ENCODE measurements at places on chromosomes 7 and 10.

DNA sequence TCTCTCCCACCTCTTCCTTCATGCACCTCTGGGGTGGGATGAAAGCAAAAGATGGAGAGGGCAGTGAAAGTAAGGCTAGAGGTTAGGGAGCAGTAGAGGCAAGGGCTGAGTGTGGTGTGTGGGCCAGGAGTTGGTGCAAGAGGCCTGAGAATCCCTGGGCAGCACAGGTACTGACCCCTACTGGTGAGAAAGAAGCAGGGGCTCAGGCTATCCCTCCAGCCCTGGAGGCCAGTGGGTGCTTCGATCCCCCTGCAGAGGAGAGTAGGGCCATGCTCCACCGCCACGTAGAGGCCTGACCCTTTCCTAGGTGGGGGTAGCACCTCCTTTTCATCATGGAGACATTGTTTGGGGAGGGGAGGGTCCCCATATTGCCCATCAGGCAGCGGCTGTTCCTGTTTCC lies 9.8 kb downstream of the CDHR1 start:
- DNase-seq, result no peak

- DNase-seq, result no peak
These were observed 3.0 kb downstream of the AFAP1L2 start for GRCh38 chr10:114401195-114401791.

DNA sequence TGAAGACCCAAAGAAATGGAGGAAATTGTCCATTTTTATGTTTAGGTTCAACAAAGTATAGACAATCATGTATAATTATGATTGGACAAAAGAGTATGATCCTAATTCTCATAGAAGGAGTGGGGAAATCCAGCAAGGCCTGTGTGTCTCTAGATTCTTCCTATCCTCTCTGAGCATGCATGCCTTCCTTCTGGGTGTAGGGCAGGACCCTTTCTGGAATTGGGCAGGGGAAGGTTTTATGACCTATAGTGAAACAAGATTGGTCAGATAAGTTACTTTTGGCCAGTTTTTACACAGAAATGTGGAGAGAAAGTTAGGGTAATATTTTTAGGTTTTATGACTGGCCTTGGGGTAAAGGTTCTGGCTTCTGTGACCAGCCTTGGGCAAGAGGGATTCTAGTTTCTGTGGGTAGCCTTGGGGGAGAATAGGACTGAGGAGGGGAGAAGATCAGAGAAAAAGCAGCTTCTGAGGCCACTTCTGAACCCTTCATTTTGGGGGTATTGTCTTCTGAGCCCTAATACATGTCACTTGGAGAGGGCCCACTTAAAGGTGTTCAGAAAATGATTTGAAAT lies 289.4 kb downstream of the EXOC4 start:
- no peak for DNase-seq

- DNase-seq, result no peak
These were observed 66.6 kb upstream of the NOBOX start for GRCh38 chr7:144470078-144470477.

- DNase-seq, result no peak
These were observed 968 bp upstream of the OPN4 start for GRCh38 chr10:86653379-86653778.

DNA sequence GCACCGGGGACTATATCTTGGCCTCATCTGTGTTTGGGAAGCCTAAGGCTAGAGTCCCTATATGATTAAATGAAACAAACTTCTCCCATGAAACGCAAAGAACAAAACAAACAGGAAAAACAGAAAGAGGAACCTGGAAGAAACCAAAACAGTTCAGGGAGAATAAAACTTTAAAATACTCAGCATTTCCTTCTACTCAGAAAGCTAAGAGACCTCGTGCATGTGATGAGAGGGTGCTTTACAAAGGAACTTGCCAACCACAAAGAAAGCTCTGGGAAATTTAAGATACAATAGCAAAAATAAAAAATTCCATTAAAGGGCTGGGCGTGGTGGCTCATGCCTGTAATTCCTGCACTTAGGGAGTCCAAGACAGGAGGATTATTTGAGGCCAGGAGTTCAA lies 6.9 kb downstream of the PILRA start:
- no peak for DNase-seq

- DNase-seq, result no peak
These were observed 100.6 kb downstream of the DYNC2I1 start for GRCh38 chr7:158956805-158957509.

DNA sequence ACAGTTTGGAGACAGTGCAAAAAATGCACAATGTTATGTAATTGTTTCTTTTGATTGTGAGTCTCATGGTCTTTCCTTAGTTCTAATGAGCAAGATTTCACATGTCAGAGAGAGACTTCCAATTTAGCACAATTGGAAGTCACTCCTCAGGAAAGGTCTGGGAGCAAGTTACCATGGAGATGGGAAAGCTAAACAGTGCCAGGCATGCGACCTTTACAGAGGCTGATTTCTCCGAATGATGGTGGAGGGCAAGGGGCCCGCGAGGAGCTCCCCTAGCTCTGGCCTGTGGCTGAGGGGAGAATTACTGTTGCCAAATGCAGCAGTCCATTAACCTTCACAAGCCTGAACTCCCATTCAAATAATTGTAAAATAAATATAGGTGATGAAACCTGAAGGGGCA lies 59.3 kb downstream of the CDCA7L start:
- no peak for DNase-seq

DNA sequence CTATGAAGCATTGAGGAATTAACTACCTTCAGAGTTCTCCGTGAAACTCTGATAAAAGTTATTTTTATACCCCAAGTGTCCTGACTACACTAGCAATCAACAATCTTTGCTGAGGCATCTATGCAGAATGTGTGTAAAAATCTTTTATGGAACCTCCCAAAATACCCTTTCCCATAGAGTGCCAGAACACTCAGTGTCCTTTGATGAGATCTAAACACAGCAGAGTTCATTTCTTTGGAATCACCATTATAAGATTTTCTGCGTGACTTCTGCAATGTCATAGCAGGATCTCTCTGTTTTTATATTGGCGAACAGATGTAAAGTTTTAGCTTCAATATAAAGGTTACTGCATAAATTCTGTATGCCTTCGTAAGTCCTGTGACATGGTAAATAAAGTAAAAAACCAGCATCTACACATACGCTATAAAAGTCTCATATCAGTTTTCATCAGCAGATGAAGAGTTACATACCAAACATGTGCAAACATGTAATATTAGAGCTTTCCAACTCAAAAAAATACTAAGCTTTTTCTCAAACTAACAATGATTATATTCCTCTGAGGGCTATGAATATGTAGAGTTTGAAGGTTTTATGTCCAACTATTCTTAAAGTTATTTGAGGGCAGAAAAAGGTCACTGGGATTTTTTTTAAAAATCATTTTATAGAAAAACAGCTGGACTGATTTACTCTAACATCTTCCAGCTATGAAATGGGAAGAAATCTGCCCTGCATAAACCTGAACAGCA lies 67.2 kb downstream of the SKIDA1 start:
- DNase-seq, result no peak

DNA sequence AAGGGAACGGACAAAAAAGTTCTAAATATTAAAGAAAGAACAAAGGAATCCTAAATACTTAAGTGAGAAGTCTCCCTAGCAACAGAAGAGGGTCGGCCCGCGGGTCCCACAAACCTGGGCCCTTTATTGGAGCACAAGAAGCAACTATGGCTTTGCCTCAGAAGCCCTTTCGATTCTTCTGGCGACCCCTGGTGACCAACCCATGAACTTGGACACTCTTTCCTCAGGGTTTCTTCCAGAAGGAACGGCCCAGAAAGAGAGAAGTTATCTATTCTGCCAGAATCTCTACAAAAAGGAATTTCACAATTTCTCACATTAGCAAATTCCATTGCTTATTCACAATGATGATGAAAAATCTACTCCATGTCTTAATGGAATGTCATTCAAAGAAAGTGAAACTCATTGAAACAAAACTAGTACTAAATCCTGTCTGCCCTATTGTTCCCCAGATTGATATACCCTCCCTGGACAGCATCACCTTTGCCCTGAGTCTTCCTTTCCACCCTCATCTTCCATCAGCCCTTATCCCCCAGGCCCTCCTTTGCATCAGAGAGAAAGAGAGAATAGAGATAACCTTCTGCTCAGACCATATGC lies 43.7 kb downstream of the CPVL start:
- peak; percentile 24 for DNase-seq

DNA sequence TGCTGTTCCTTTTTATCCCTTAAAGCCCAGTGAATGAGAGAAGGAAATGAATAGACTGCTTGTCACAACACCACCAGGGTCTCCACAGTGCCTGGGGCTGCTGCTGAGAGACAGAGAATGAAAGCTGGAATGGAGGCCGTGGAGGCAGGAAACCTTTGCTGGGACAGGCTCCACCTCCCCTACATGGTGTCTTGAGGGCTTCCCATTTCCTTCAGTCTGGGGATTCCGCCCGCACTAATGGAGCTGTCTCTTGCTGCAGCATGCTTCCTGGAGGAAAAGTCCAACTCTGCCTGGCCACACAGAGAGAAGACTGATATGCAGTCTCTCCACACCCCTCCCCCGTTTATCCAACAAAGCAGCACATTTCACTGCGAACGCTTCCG lies 54.5 kb downstream of the LRRC4 start:
- no peak for DNase-seq

GRCh38 chr7:151774951-151775350 lies 102.0 kb downstream of the PRKAG2 start:
- no peak for DNase-seq

- DNase-seq, result no peak
These were observed 2.1 kb upstream of the CFAP46 start for GRCh38 chr10:132944510-132944909.

GRCh38 chr10:19572056-19572455 lies 244.2 kb upstream of the PLXDC2 start:
- no peak for DNase-seq

DNA sequence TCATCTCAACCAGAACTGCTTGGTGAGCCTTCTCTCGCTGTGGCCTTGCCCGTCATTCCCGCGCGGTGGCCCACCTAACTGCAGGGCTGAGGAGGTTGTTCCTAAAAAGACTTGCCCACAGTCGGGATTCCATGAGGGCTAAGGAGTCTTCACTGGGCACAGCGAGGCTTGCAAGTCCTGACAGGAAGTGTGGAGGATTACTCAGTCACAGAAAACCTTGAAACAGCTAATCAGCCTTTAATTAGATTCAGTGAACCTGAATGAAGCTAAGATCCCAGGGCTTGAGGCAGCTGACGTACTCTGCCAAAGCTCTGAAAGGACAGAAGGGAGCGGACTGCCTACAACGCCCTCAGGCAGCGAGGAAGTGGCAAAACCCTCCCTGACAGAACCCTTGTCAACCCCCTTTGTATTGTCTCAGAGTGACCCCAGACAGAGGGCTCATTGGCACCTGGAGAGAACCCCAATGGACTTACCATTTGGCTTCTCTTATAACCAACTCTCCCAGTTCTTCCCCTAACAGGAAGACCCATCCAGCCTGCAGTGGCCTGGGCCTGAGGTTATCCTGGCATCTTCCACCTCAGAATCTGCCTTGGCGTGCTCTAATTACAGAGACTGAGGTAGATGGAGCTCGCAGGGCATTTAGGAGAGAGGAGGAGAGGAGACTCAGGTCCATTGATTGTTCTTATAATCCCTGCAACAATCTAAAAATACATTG lies 2.5 kb upstream of the LAMB4 start:
- no peak for DNase-seq

DNA sequence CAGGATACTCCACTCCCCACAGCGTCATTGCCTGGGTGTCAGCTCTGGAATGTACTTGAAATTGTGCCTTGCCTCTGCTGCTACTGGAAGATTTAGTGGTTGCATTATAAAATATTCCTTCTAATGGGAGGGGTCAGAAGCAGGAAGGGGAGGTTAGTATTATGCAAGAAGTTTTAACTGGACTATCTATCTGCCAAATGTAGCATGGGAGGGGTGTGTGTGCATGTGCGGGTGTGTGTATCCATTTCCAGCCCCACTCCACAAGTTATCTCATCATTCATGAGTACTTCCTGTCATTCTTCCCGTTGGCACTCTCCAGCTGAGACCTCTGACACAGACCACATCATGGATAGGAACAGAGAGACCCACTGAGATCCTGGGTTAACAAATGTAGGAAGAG lies 13.4 kb downstream of the MBL2 start:
- DNase-seq, result no peak

DNA sequence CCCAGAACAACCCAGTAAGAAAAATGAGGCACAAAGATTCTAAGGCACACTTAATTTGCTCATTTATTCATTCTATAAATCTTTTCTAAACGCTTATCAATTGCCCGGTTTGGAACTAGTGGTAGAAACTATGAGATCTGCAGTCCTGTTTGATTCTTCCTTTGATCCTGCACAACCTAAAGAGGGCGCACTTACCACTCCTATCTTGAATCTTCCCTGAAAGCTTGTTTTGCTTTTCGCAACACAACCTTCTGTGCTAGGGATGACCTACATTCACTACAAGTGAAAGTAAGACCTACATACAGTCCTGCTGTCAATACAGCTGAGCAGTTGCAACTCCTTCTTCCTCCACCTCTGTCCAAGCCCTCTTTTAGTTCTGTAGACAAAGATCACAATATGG lies 12.6 kb upstream of the ARL4A start:
- DNase-seq, result peak; percentile 33

GRCh38 chr10:125707541-125708468 lies 11.7 kb upstream of the EDRF1 start:
- DNase-seq, result no peak

DNA sequence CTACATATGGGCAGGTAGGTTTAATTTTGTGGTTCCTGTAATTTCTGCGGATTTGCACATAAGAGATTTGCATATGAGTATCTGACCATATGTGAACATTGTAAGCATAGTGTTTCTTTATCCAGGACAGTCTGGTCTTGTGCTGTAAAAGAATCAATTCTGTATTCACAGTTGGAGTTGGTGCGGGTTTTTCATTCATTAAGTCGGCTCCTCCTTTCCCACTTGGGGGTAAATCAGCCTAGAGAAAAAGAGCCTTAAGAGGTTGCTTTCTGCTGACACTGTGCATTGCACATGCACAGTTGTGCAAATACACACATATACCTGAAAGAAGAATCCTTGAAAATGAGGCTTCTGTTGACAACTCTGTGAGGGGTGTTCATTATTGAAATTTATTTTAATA lies 6.1 kb upstream of the CYP26C1 start:
- DNase-seq, result no peak

- DNase-seq, result no peak
These were observed 155.4 kb upstream of the ITGB1 start for GRCh38 chr10:33113466-33113865.
